T-helper 17 cell (primary cell): ENCODE measurements at places on chromosomes 1 and 21.

DNA sequence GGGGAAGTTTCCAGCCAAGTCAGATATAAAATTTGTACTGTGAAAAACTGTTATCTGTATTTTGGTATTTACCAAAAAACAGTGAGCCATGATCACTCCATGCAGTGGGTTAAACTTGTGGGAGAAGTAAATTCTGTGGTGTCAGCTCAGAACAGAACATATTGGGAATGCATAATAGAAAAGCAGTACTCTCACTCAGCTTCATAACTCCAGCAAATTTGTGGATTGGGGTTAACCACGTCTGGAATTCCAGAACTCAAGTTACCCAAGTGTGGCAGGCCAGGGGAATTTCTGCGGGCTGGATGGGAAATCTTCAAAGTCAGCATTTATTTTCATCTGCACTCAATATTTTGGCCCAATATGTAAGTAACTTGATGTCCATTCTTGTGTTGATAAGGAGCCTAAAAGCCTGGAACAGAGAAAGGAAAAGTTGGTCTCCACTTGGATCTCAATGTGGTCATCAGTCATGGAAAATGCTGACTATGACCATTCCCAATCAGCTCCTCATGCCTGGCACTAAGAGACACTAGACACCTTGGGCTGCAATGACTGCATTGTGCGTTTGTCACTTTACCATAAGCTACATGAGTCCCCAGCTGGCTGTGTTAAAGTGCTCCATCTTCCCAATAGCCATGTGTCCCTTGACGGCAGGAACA lies 39.1 kb upstream of the ENAH start:
- no peak for DNase-seq

DNA sequence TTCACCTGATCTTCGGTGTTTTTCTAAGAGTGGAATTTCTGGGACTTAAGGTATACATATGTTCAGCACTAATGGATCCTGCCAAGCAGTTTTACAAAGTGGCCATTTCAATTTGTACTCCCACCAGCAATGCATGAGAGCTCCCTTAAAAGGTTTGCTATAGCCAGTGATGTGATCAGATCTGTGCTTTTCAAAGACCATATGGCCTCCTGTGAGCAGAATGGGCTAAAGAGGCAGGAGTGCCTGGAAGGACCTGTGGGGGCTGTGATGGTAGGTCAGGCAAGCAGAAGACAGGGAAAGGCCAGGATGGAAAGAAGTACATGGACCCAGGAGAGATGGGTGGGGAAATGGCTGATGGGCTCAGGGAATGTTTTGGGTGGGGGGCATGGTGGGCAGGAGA lies 252.7 kb downstream of the DISC1 start:
- no peak for DNase-seq

GRCh38 chr1:116532671-116533428 lies 38.0 kb downstream of the CD58 start:
- no peak for DNase-seq

- DNase-seq, result peak; percentile 41
Observed at GRCh38 chr21:33543505-33544129, 779 bp downstream of the SON start.

DNA sequence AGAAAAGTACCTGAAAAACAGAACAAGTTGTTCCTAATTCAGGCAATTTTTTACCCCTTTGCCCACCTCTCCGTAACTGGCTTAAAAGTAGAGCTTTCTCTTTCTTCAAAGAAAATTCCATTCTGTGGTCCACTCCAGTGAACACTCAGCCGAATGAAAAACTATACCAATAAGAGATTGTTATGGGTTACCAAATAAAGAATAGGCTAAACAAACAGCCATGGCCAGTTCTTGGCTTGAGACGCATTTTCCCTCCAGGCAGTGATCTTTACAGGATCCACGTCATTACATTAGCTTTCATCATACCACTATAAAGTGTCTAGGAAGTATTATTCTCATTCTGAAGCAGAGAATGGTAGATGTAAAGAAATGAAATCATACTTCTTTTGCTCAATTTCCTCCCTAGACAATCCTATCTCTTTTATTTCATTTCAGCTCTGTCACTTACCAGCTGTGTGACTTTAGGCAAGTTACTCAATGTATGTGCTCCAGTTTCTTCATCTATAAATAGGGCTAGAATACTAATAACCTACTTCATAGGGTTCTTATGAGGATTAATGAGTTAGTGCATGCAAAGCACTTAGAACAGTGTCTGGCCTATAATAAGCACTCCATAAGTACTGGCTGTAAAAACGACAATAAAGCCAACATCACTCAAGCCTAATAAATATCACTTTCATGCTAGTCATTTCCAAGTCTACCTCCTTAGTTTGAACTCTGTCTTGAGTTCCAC lies 26.5 kb upstream of the TRIM45 start:
- no peak for DNase-seq

GRCh38 chr1:248758352-248758751 lies 2.8 kb upstream of the LYPD8 start:
- no peak for DNase-seq

DNA sequence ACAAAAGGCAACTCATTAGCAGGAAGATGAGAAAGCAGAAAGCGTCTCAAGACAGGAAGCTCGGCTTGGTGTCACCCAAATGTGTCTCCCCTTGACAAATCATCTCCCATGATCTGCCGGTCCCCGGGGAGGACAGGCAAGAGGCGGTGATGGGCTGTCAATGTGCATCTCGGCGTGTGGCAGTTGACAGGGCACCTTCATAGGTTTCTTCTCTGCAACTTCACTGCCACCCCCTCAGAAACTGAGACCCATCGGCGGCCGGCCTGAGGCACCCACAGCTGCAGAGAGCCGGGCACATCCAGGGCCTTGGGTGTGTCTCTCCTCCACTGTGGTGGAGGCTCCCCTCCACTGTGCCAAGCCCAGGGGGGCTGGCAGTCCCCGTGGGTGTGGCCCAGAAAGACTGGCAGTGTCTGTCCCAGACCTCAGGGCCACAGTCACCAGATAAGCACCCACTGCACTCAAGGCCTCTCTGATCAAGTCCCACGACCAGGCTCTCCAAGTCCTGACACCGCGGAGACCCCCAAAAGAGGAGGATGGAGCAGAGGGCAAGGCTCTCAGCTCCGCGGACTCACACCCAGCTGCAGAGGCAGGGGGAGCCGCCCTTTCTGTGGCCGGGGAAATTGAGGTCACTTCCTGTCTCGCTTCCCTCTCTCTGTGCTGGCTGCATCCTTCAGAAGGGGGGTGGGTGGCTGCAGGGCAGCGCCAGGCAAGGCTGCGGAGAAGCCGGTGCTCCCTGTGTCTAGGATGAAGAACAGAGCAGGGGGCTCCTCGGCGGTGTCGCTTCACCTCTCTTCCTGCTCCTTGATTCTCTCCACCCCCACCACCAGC lies 39.6 kb upstream of the LBR start:
- DNase-seq, result peak; percentile 68

- DNase-seq, result no peak
Observed at GRCh38 chr1:51744506-51745303, 127.8 kb downstream of the OSBPL9 start.

GRCh38 chr1:203516184-203516583 lies 22.2 kb downstream of the OPTC start:
- DNase-seq, result no peak

- DNase-seq, result no peak
Observed at GRCh38 chr1:216824511-216824910, 101.3 kb upstream of the ESRRG start.

DNA sequence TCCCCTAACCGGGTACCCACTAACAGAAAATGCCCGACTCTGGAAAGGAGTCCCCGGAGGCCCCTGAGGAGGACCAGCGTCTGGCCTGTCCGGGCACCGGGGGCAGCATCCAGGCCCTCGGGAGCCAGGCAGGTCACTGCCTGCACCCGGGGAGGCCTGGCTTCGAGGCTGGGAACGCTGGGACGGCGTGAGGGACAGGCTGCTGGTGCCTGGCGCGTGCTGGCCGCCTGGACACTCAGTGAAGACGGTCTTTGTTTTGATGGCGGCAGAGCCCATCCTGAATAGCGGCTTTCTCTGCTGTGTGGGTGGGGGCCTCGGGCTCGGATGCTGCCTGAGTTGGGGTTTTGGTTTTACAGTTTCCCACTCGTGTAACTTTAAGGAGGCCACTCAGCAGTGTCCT lies 37.6 kb downstream of the PRKCZ start:
- no peak for DNase-seq

DNA sequence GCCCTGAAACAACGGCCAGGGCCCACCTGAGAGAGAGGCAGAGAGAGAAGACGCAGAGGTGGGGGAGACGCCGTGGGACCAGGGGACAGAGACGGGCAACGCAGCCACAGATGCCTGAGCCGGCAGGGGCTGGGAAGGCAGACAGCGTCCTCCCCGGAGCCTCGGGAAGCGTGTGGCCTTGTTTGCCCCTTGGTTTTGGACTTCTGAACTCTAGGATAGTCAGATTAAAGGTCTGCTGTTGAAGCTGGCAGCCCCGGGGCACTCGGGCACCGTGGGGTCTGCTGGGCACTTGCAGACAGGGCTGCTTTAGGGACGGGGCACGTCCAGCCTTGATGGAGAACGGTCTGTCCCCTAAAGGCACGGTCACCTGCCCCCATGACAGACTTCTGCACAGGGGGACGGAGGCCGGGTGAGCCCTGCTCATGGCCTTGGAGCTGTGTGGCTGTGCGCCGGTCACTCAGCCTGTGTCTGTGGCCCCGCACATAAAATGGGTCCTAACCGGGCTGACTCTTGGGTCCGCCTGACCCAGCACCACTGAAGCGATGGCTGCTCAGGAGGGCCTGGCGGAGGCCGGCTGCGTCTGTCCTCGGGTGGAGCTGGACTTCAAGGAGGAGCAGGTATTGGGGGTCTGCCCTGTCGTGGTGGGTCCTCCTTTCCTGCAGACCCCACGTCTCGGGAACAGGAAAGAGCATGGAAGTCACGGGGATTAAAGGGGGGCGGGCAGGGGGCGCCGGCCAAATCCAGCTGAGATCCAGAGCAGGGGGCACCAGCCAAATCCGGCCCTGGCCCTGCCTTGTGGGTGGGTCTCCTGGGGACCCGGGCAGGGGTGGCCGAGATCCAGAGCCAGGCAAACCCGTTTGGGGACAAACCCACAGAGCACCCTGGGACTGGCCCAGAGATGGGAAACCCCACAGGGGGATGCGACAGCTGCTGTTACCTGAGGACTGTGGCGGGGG lies 9.6 kb upstream of the RNF223 start:
- DNase-seq, result no peak

DNA sequence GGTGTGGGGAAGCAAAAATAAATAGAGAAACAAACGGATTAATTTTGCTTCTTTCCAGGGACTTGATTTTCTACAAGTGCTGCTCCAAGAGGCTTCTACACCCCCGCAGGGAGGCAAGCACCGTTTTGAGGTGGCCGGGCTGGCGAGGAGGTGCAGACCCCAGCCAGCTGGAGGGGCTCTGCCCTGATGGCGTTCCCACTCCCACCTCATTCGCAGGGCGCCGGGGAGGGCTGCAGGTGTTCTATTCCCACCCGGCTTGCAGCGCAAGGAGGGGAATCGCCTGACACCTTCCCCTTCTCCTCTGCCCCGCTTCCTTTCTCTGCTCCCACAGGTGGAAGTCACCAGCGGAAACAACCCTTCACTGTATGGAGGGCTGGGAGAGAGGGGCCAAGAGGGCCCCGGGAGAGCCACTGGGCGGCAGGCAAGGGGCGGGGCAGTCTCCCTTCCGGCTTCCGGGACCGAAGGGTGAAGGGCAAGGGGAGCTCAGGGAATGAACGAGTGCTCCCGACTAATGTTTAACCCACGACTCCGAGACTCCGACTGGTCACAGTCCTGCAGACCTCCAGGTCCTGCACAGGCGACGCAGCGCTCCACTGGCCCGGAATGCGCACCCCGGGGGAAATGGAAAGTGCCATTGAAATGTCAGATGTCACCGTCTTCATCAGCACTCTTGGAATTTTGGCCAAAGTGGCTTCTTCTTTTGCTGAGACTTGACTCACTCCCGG lies 29.1 kb downstream of the TEX35 start:
- peak; percentile 16 for DNase-seq

DNA sequence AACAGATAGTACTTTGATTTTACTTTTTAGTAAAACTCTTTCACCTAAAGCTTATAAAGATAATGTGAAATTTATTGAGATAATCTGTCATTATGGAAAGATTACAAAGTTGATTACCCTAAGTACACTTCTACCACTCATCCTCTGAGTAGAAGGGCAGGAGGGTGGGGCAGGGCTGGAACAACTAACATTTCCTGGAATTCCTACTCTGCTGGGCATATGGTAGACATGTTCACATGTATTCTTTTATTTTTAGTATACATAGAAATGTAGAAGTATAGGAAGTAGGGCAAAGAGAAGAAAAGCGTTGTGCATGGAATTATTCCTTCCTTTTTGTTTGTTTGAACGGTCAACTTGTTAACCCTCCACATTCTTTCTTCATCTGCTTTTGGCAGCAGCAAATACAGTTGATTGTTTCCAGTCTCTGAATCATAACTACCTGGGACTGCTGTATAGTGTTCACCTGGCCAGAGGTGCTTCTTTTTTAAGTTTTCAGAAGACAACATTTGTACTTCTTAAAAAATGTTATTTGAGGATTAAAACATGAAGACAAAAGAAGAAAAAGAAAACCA lies 85.1 kb downstream of the POU2F1 start:
- DNase-seq, result no peak

GRCh38 chr1:71647513-71648300 lies 566.9 kb upstream of the ZRANB2 start:
- no peak for DNase-seq

GRCh38 chr1:212853658-212854057 lies 4.4 kb upstream of the FLVCR1 start:
- DNase-seq, result no peak

GRCh38 chr1:100860397-100860991 lies 34.1 kb downstream of the EXTL2 start:
- no peak for DNase-seq

DNA sequence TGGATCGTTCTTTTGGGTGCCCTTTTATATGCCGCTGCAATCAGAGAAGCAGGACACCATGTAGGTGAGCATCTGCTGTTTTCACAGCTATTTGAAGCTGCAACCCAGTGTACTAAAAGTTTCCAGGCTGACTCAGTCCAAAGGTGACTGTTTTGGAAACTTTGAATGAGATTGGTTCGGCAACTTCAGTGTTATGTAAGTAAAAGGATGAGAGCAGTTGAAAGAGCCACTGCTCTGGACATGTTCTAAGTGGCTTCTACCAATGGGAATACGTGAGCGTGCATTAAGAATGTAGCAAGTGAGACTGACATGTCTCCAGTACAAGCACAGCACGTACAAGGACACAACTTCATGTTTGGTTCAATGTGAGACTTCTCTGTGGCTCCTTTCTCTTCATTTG lies 55.6 kb downstream of the DDR2 start:
- DNase-seq, result no peak

- no peak for DNase-seq
Observed at GRCh38 chr21:46054451-46054881, 43.4 kb upstream of the COL6A2 start.

DNA sequence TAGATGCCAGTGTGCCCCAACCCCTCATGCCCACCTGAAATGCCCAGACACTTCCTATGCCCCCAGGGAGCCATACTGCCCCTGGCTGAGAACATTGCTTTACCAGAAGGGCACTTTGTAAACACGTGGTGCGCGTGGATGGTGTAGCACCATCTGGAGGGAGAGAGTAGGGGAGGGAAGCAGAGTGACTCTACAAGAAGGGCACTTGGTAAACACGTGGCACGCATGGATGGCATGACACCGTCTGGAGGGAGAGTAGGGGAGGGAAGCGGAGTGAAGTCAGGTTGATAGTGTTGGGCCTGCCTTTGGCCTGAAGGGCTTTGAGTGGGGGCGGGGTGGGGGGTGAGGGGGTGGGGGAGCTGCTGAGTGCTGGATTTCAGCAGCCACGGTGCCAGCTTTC lies 324.0 kb upstream of the VAMP3 start:
- DNase-seq, result no peak
